ENCODE measurements at places on chromosomes 16 and 17. TPM values are rescaled to one million over a fixed set of nuclear protein-coding genes. Genes with fewer than 3 reads are reported as not detected.

CCL22 gene
- 32.5 TPM for total RNA-seq

MYCBPAP gene
- 3.1 TPM for total RNA-seq

HOXB7 gene
- total RNA-seq, result 0.64 TPM

DNA sequence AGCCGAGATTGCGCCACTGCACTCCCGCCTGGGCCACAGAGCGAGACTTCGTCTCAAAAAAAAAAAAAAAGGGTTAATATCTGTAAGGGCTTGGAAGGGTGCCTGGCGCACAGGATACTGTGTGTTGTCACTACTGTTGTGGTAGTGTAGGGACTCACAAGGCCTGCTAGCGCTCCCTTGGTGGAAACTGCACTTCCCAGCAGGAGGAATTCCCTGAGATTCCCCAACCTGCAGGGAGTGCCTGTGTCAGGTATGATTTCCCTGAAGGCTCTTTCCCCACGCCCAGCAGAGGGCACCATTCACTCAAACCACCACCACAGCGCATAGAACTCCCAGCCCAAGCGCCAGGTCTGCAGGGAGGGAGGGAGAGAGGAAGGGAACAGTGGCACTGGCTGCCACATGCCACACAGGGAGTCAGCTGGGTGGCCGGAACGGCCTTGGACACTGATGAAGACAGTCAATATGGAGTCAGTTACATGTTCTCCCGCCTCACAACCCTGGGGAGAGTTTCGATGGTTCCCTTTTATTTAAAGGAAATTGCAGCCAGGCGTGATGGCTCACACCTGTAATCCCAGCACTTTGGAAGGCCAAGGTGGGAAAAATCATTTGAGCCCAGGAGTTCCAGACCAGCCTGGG lies 32.7 kb upstream of the CDH1 start:
- DNase-seq, result peak; percentile 51

DNA sequence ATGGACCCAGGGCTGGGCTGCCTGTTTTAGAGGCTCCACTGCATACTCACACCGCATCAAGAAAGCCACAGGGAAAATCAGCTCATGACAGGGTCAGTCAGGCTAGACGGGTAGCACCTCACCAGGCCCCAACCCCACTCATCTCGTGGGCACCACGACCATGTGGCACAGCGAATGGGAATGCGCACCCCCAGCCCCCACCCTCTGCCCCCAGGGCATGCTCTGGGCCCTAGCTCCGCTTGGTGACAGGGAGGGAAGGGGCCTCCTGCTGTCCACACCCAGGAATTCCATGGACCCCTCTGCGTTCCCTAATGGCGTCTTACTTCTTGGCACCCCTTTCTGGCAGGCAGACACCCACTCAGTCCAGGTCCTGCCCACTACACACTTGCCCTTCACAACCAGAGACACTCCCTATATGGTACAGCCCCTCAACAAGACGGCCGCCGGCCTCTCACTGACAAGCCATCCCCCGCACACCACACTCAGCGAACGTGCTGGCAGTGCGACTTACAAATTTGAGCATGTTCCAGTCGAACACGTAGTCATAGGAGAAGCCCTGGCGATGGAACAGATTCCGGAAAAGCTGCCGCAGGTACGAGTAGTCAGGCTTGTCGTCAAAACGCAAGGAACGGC lies 22.1 kb downstream of the SLC16A3 start:
- DNase-seq, result no peak

- no peak for DNase-seq
These were observed 656 bp upstream of the GEMIN4 start for GRCh38 chr17:752620-753219.

DNA sequence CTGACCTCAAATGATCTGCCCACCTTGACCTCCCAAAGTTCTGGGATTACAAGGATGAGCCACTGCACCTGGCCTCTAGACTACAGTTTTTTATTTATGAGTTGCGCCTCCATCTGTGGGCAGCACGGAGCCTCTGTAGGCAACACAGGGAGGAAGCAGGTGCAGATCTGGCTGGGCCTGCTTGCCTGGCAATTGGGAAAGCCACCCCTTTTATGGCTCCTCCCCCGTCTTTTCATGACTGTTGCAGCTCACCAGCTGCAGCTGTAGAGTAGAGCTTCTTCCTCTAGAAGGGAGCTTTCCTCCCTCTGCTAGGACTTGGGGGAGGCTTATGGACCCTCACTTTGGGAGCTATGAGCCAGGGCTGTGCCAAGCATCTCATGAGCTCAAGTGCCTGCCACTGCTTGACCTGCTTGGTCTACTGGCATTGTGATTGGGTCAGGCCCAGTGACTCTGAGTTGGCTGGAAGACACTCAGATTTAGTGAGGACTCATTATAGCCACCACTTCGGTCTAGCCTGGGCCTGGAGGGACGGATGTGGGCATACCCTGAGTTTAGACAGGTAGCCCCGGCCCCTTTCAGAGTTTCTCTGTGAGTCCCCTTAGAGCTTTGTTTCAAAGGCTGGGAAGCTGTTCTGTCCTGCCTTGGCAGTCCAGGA lies 6.9 kb upstream of the SLC7A6 start:
- no peak for DNase-seq

DNA sequence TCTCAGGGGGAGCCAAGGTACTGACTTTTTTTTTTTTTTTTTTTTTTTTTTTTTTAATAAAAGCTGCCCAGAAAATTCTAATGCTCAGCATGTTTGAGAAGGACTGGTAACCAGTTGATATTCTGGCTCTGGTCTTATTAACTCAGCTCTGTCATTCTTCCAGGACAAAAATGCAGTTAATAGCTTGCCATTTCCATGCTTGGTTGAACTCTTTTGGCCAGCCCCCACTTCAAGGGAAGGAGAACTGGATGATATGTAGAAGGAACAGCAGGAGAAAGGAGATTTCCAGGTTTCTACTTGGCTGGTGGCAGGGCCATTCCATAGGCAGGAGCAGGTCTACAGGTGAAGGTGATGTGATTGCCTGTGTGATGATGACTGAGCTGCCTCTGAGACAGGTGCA lies 59.2 kb upstream of the TANC2 start:
- DNase-seq, result no peak

DNA sequence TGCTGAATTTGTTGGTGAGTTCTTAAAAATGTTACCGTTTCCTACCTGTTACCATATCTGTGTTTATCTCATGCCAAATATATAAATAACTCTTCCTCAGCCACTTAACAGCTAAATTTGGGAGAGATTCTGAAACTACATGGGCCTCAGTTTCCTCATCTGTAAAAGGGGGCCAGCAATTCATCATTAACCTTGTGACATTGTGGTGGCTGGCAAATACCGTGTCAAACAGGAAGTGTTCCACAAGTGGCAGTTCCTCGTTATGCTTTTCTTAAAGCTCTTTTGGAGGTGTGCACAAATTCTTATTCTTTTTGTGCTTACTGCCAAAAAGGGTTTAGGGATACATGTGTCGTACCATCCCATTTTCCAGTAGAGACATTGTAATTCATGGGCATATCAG lies 220.4 kb upstream of the CACNG5 start:
- no peak for DNase-seq

DNA sequence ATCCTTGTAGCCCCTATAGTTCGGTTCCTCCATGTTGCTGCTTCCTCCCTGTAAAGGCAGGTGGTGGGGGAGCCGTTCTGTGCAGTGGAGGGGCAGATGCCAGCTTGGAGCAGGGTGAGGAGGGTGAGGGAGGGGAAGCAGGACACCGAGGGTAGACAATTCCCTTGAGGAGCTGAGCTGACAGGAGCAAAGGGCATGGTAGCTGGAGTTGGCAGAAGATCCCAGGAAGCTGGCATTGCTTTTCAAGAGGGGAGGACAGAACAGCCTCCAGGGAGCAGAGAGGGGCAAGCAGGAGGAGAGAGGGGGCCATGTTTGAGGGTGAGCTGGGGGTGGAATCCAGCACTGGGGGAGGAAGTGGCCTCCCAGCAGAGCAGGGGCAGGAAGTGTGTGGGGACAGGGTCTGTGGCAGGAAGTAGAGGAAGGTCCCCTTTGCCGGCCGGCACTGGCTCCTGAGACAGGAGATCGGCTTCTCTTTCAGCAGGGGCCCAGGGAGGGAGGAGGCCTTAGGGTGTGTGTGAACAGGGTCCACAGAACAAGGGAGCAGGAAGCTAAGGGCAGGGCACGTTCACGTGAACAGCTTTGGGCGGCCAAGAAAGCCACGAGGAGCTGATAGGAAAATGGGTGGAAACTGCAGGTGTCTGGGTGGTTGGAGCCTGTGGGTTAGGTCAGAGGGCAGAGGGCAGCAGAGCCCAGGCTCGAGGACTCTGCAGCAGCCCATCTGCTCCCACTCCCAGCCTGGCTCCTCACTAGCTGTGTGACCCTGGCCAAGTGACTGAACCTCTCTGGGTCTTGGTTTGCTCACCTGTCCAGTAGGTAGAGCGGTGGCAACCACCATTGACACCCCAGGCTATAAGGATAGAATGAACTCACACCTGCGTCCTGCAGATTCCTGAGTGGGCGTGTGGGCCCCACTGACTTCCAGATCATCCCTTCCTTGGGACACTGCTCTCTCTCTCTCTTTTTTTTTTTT lies 17.5 kb upstream of the SPNS2 start:
- peak; percentile 26 for DNase-seq

- DNase-seq, result no peak
These were observed 80.5 kb upstream of the KIFC3 start for GRCh38 chr16:57882792-57883191.

GRCh38 chr17:63086483-63087185 lies 120.6 kb downstream of the TANC2 start:
- DNase-seq, result no peak

All from activated T-helper 2 cell treated with anti-CD3 and anti-CD28 coated beads, Interferon-gamma antibody, Interleukin-2, Interleukin-4, amounts not matched to agents 10 μg/mL and 5 μg/mL and 100 μg/mL, durations not matched to agents 14 hours and 24 hours and 36 hours (primary cell).